DND-41 (cell line): ENCODE measurements at places on chromosomes 4 and X.

DNA sequence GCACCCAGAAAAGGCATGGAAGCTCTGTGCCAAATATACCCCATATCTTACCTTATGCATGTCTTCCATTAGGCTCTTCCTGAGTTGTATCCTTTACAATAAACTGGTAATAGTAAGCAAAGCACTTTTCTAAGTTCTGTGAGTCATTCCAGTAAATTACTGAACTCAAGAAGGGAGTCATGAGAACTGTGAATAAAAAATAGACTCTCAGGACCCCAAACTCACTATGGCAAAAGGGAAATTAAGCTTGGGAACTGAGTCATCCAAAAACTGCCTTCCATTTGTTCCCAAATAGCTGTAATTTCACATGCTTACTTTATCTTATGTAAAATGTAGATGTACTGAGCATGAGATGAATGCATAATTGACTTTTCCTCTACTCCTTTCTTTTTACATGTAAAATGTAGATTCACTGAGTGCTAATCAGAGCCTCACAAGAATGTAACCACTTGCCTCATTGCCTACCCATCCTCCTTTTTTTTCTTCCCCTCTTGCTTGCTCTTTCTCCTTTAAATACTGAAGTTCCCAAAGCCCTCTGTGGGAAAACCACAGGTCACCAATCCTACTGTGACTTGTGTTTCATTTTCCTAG lies 8.1 kb downstream of the TCEAL3 start:
- DNase-seq, result no peak

GRCh38 chr4:33966808-33967207 lies 2277.5 kb downstream of the ARAP2 start:
- DNase-seq, result no peak

DNA sequence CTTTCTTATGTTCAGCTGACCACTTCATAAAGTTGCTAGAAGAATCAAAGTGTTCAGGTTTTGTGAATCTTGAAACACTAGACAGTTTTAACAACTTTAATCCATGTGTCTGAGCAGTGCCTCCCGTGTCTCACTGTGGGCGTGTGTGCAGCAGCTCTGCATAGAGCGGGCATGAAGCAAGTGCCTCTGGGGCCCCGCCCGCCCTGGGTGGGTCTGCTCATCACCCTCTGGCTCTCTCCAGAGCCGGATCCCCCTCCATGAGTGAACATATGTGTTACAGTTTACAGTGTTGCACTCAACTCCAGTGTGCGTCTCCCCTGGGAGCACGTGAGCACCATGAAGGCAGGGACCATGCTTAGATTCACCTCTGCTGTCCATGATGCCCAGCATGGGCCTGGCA lies 37.6 kb upstream of the CRMP1 start:
- DNase-seq, result no peak

GRCh38 chr4:83109480-83110222 lies 4.9 kb downstream of the PLAC8 start:
- peak; percentile 55 for DNase-seq

DNA sequence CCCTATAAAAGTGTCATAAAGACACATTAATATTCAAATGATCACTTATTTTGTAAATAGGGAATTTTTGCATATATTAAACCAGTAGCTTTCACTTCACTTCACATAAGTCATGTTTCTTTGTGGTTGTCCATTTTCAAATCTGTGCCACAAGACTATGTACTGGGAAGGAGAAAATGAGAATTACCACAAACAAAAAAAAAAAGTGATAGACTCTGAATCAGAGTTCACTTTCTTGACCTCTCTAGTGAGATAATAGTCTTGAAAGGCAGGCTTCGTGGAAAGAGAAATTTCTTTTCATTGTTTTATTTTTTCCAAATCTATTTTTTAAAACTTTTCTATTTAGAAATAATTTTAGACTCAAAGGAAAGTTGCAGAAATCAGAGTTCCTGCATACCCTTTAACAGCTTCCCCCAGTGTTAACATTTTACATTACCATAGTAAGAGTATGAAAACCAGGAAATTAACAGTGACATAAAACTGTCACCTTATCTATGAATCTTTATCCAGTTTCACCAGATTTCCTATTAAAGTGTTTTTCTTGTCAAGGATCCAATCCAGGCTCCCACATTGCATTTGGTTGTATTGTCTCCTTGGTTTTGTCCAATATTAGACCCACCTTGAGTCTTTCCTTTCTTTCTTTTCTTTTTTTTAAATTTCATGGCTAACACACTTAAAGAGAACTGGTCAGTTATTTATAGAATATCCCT lies 215.4 kb upstream of the PGRMC2 start:
- DNase-seq, result no peak

DNA sequence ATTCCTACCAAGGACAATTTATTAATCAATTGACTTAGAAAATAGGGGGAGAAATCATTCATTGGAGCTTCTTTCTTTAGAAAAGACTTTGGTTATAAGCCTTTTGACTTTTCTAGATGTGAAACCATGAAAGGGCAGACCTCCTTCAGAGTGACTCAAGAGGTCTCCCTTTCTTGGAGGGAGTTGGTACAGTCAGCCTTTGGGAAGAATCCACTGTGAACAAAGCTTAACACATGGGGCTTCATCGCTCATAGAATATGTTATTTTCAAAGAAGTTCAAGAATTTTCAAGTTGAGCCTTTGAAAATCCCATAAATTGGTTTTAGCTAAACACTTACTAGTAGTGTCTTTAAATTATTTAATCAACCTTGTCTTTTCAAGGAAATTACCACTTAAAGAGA lies 28.0 kb downstream of the RIPPLY1 start:
- DNase-seq, result no peak

DNA sequence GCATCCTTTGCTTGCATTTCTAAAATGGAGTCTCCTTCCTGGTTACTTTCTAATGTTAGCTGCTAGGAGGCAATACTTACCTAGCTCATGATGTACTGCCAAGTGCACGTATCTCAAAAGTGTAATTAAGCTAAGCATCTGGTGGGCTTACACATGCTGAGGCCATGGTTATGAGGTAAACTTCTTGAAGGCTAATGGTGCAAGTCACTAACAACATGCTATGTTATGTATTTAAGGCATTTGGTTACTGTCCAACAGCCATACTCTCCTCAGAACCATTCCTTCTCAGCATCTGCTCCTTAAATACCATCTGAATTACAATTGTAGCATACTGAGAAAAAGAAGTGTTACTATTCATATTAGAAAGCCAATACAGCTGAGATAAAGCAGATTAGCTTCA lies 318.6 kb upstream of the BMP3 start:
- no peak for DNase-seq

GRCh38 chr4:87423317-87424098 lies 1.1 kb downstream of the NUDT9 start:
- no peak for DNase-seq

DNA sequence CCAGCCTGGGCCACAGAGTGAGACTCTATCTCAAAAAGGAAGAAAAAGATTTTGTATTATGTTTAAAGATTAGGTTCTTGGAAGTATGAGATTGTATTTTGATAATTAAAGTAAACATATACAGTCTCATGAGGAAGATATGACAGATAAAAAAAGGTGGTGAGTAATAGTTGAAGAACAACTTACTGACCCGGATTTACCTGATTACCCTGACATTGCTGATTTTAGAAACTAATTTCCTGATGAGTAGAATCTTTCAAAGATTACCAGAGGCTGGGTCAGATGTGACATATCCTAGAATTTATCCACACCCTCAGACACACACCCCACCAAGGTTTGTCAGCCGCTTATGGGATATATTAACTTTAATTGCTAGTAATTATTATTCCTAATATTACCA lies 9.5 kb downstream of the CDKL5 start:
- DNase-seq, result no peak

DNA sequence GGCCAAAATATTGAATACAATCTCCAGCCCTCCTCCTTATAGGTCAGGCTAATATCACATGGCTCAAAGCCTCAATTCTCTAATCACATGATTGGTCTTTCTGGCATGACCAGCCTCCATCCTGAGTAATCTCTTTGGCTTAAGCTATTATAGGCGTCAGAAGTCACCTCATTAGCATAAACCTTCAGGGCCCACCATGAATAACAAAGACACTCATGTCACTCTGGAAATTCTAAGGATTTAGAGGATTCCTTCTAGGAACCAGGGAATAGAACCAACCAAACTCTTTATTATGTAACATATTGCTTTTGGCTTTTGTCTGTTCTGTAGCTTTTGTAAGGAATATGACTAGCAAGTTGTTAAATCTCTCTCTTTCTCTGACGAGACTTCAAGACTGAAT lies 109.2 kb upstream of the IGFBP7 start:
- DNase-seq, result no peak

DNA sequence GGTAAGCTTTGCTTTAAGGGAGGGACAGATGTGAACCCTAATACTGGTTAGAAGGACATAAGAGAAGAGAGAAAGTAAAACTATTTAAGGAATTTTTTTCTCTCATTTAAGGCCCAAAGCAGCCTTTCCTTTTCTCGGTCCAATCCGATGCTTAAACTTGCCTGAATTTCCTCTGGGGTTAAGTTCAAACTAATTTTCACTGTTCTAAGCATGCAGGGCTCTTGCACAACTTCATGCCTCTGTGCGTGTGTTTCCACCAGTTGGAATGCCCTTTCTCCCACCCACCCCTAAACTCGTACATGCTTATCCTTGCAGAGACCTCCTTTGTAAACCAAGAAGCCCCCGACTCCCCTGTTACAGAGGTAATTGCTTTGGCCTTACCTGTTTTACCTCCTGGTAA lies 204.7 kb downstream of the CBR4 start:
- DNase-seq, result no peak

DNA sequence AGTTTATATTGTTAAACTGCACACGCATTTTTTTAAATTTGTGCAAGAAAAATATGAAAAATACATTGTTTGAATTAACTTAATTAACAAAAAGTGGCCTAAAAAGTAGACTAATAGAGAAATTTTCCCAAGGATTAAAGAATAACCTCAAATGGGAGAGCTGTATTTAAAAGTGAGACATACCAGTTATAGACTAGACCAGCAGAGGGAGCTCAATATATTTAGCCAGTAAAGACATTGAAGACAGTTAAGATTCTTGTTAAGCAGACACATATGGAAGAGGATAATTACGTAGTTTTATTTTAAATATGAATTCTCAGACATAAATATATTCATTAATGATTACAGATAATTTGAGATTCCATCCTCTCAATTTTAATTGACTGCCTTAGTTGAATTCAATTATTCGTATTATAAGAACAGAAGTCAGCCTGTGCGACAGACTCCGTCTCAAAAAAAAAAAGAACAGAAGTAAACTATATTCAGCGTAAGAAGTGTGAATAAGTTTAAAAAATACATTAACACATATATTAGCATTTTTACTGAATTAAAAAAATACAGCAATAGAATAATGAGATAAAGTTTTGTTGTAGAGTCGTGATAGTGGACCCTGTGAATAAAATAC lies 64.8 kb downstream of the GLRA3 start:
- no peak for DNase-seq

DNA sequence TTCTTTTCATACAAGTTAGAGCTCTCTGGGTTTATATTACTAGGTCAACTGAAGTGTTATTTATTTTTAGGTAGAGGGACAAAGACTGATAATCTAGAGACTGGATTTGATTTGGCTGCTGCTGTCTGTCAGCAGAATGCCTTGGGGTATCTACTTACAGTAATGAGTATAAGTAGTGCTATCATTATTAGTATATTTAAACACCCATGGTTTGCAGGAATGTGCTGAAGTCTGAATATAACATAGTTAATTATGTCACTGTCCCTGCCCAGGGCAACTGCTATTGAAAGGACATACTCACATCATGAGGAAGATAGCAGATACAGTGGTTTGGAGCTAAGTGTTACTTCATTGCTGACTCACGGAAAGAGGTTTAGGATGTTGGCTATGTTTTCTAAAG lies 76.2 kb downstream of the PRRG1 start:
- DNase-seq, result no peak

- no peak for DNase-seq
Measured at GRCh38 chrX:10945498-10945897, 165.6 kb upstream of the HCCS start.

DNA sequence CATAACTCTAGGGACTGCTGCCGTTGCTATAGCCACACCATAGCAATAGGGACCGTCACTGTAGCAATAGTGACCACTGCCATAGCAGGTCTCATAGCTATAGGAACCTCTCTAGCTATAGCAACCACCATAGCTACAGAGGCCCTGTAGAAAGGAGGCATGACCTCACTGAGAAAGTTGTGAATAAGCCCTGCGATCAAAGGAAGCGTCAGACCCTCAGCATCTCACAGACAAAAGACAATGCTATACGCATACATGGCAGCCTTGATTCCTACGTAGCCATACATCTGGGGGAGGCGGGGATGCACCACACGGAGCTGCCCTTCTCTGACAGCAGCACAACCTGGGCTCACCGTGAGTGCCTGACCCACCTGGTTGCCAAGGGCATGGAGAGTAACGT lies 88.5 kb downstream of the MTMR1 start:
- no peak for DNase-seq

DNA sequence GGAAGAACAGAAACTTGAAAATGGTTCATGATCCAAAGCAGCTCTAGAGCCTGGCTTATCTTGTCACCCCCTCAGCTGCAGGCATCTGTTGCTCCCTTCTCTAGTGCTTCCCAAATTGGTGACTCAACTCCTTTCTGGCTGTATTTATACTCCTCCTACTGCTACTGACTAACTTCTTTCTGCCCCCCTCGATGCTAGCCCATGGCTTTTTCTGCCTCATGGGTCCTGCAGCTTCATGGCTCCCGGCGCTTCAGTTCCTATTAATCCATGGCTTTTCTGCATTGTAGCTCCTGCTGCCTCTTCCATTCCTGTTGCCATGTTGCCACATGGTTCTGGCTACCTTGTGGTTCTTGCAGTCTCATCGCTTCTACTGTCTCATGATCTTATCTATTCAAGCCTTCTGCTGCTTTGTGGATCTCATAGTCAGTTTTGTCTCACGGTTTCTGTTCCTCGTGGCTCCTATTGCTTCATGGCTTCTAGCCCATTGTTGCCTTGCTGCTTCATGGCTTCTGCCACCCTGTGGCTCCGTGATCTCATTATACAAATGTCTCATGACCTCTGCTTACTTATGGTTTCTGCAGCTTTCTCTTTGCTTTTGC lies 48.1 kb downstream of the SMC1A start:
- no peak for DNase-seq

GRCh38 chr4:87420276-87420830 lies 2.0 kb upstream of the NUDT9 start:
- no peak for DNase-seq

- no peak for DNase-seq
Measured at GRCh38 chr4:151247395-151247794, 29.6 kb upstream of the PRSS48 start.

DNA sequence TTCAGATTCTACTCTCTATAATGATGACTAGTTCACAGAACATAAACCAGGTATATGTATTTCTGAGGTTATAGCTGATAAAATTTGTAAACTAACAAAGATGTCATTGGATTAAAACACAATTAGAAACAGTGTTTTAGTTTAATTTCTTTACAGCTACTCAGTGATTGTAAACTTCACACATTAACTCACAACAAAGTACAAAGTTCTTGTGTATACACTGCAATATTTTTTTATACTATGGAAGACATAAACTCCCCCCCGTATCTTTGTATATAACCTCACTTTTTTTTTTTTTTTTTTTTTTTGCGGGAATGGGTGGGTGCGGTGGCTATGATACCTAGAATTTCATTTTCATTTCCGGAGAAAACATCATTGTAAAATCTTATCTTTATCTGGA lies 1043.2 kb downstream of the PCDH18 start:
- DNase-seq, result no peak

GRCh38 chr4:107278791-107279483 lies 242.8 kb upstream of the DKK2 start:
- DNase-seq, result no peak
